ENCODE measurements at places on chromosomes 13 and 19. TPM values are rescaled to one million over a fixed set of nuclear protein-coding genes. Genes with fewer than 3 reads are reported as not detected.

RPL36 gene
- 1,118 TPM for polyA plus RNA-seq

BEST2 gene
- polyA plus RNA-seq, result 0.07 TPM

KCNJ14 gene
- 0.58 TPM for polyA plus RNA-seq

HMG20B gene
- polyA plus RNA-seq, result 38.6 TPM

ZNF552 gene
- polyA plus RNA-seq, result 3.4 TPM

RFPL4A gene
- polyA plus RNA-seq, result not detected

UBXN6 gene
- 161 TPM for polyA plus RNA-seq

FPR3 gene
- 1.6 TPM for polyA plus RNA-seq

ZNF429 gene
- polyA plus RNA-seq, result 5.6 TPM

PROZ gene
- not detected for polyA plus RNA-seq

TNNI3 gene
- 1.1 TPM for polyA plus RNA-seq

ODAD3 gene
- polyA plus RNA-seq, result 0.30 TPM

ANGPTL4 gene
- polyA plus RNA-seq, result 47.8 TPM

KIR2DL1 gene
- not detected for polyA plus RNA-seq

ARL11 gene
- polyA plus RNA-seq, result 0.18 TPM

GIPR gene
- polyA plus RNA-seq, result 20.2 TPM

TMEM38A gene
- polyA plus RNA-seq, result 0.90 TPM

APLP1 gene
- polyA plus RNA-seq, result 33.6 TPM

FCAR gene
- polyA plus RNA-seq, result 7.5 TPM

FFAR2 gene
- 0.24 TPM for polyA plus RNA-seq

OR7C1 gene
- polyA plus RNA-seq, result 0.34 TPM

LYPD4 gene
- not detected for polyA plus RNA-seq

CLDN10 gene
- 223 TPM for polyA plus RNA-seq

ATXN8OS gene
- not detected for polyA plus RNA-seq

CFAP97D2 gene
- not detected for polyA plus RNA-seq

ERICH6B gene
- not detected for polyA plus RNA-seq

TINCR gene
- 0.23 TPM for polyA plus RNA-seq

CEACAM7 gene
- 0.23 TPM for polyA plus RNA-seq

SGTA gene
- polyA plus RNA-seq, result 45.7 TPM

GPR183 gene
- 1.4 TPM for polyA plus RNA-seq

B3GNT8 gene
- 0.89 TPM for polyA plus RNA-seq

CCDC169 gene
- 0.24 TPM for polyA plus RNA-seq

DKKL1 gene
- polyA plus RNA-seq, result 0.21 TPM

PRRG2 gene
- 11.7 TPM for polyA plus RNA-seq

PINLYP gene
- 22.4 TPM for polyA plus RNA-seq

LGI4 gene
- polyA plus RNA-seq, result 34.8 TPM

TRPC4 gene
- 0.30 TPM for polyA plus RNA-seq

ZNF235 gene
- 0.93 TPM for polyA plus RNA-seq

PLIN4 gene
- 135 TPM for polyA plus RNA-seq

EBI3 gene
- polyA plus RNA-seq, result 1.4 TPM

A1BG gene
- polyA plus RNA-seq, result 12.8 TPM

POU4F1 gene
- not detected for polyA plus RNA-seq

MBD3L2 gene
- polyA plus RNA-seq, result not detected
